Osteoblast (primary cell): ENCODE measurements at places on chromosomes 16 and 17.

DNA sequence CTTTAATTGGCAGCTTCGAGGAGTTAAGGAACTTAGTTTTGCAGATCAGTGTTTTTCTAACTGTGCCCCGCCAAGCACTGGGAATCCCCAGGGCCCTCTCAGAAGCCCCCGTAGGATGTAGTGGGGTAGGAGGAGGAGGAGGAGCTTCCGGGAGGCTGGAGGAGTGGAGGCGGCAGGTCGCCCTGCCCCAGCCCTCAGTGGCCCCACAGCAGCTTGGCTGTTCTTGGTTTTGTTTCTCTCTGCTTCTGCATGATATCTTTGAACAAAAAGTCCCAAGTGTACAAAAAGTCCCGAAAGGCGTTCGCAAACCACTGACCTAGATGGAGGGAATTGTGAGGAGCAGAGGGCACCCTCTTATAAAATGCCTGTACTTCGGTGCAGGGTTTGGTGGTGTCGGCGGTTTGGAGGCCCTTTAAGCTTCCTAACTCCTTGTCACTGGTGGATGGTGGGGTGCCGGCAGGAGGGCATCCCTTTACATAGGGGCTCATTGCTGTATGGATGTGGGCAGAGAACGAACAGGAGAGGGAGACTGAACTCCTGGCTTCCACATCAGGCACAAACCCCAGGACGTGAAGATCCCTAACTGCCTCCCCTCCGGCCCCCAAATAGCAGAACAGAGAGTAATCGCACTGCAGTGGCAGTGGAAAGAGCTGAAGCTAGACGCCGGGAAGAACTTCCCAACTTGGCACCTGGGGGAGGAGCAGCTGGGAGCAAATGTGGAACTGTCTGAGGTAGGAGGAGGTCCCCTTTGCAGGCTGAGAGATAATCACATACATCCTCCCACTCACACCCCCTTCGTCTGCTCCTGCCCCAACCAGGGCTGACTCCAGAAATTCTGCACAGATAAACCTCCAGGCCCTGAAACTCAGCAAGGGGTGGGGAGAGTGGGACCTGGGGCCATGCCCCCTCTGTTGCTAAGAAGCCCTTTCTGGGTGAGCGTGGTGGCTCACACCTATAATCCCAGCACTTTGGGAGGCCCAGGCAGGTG, 20.1 kb downstream of the EPOP start:
- DNase-seq: no peak

GRCh38 chr16:84410361-84411138, 42.2 kb downstream of the ATP2C2 start:
- DNase-seq: no peak

DNA sequence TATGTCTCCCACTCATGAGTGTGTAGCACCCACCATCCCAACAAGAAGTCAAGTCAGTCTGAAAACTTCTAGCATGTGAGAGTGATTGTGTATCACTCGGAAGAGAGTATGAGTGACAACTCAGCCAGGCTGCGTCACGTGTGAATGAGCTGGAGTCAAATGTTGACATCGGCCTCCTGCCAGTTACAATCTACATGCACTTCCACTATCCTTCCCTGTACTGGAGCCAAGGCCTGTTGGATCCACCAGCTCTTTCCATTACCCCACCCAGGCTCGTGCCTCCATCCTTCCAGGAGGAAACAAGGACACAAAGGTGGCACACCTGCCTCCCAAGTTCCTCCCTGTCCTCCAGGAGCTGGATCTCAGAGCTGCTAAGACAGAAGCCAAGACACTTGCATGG, 64.5 kb downstream of the ASIC2 start:
- DNase-seq: no peak

DNA sequence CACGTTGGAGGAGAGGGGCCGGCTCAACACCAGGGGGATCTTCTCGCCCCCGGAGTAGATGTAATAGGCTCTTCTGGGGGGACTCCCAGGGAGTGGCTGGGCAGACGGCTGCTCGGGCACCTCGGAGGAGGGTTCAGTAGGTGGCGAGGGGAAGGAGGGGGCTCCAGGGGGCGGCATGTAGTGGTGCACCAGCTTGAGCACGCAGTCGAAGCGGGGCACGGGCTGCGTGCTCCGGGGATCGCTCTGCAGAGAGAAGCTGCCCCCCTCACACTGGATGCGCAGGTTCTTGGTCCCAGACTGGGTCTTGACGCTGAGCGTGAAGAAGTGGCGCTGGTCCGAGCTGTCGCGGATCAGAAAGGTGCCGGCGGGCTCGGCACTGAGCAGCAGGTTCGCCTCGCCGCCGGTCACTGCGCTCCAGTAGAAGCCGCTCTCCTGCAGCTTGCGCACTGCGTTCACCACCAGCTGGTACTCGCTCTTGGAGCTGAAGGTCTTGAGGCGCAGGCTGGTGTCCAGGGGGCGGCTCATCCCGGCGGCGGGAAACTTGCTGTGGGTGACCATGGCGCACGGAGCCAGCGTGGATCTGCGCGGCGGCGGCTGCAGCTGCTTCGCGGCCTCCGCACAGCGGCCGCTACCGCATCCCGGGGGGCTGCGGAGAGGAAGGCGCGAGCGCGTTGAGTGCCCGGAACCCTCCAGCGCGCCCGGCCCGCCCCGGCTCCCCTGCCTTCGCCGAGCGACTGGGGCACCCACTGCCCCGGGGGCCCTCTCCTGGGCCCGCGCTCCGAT, 1.1 kb downstream of the SOCS3 start:
- peak; percentile 61 for DNase-seq

DNA sequence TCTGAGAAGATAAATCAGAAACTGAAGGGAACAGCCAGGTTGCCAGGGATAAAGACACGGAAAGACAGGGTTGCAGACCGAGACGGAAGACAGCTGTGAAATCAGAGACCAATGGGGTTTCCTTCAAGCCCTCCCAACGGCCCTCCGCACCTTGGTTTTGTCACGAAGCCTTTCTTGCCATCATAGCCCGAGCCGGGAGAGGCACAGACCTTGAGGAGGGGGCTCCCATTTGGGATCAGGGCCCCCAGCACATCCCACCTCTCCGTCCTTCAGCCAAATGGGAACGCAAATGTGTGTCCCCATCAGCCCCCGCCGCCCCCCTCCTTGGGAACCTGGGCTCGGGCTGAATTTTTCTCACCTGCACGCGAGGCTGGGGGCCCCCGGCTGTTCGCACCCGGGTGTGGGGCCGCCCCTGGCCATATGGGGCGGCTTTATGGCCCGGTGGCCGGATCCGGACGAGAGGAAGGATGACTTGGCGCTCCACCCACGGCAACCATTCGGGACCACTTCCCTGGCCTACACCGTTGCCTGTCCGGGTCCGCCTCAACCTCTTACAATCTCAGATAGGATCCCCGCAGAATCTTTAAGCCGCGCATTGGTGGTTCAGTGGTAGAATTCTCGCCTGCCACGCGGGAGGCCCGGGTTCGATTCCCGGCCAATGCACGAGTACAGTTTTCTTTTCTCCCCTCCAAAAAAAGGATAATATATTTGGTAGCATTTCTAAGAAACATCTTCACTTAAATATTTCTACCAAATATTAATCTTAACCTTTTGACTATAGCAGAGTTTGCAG, 1.4 kb upstream of the HES7 start:
- DNase-seq: peak; percentile 96

- DNase-seq: peak; percentile 77
These were observed 24.8 kb upstream of the NSRP1 start for GRCh38 chr17:30091771-30092170.
